Stimulated activated CD8-positive, alpha-beta memory T cell treated with anti-CD3 and anti-CD28 coated beads, Interleukin-7, amount 100 ng/mL, for 24 hours (primary cell): ENCODE measurements at places on chromosomes 13 and 19.

DNA sequence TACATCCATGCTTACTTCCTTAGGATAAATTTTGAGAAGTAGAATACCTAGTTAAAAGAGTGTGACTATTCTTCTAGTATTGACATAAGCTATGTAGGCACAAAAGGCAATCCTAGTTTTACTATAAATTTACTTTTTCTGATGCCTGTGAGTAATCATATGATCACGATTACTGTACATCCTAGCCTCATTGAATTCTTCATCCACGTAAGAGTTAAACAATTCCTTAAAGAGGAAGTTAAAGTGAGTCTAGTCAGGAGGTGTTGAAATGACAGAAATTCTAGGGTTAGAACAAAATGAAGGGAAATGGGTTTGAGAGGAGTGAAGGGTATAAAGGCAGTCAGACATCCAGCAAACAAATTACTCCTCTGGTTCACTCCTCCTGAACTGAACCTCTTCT lies at the start of gene ACOD1:
ACOD1 (plus strand) TSS at position 363 of the 400 bp plus-strand sequence. CDS start 48 bp downstream, outside the sequence.
- DNase-seq = no peak

DNA sequence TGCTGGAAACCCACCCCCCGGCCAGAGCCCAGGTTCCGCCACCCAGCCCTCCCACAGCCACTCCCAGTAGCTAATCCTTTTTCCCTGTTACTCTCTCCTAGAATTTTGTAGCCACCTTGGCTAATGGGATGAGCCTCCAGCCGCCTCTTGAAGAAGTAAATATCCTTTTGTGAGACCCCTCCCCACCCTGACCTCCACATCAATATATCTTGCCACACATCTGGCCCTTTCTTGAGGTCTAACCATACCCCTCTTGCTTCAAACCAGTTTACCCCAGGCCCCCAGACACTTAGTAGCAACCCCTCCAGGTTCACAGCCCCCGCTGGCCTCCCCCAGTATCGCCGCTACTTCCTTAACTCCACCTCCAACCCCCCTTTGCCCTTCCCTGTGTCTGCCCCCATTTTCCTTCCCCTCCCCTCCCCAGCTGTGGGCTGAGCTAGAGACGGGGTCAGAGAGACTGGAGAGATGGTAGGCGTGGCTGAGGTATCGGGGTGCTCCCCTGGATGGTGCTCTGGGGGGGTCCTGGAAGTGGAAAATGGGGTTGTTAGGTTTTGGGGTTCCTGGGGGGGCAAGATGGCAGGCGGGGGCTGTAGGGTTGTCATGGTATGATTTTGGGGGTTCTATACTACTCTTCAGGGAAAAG lies 2.8 kb downstream of the PRMT1 start:
- no peak for DNase-seq

- no peak for DNase-seq
Observed at GRCh38 chr13:114143806-114144605, 11.6 kb upstream of the RASA3 start.

GRCh38 chr13:21817878-21818277 lies 147.0 kb downstream of the FGF9 start:
- no peak for DNase-seq
